ENCODE measurements at places on chromosomes 12 and 14. TPM values are rescaled to one million over a fixed set of nuclear protein-coding genes. Genes with fewer than 3 reads are reported as not detected.

DNA sequence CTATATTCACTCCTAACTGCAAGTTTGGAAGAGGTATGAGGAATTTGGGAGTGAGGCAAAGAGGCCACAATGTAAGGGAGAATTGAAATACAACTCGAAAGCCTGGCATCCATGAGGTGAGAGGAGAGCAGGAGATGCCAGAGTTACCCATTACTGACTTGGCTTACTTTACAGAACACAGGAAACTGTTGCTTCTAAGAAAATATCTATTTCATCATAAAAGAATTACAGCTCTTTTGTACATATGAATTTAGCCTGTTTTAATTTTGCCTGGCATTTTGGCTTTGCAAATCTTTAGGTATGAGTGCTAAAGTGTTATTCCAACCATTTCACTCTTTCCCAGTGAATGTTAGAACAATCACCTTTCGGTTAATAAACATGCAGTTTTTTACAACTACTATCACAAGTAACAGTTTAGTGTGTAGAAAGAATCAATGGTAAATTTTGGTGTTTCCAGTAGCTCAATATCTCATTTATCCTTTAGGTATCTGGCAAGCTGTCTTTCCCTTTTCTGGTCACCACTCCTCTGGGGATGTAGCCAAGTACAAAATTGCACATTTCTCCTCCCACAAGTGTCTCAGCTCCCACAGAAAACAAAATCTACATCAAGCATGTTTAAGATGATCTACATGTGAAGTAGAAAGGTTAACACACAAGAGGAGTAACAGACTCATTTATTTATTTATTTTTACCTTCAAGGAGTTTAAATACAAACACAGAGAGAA, 196.6 kb upstream of the DCN start:
- DNase-seq, result no peak

DNA sequence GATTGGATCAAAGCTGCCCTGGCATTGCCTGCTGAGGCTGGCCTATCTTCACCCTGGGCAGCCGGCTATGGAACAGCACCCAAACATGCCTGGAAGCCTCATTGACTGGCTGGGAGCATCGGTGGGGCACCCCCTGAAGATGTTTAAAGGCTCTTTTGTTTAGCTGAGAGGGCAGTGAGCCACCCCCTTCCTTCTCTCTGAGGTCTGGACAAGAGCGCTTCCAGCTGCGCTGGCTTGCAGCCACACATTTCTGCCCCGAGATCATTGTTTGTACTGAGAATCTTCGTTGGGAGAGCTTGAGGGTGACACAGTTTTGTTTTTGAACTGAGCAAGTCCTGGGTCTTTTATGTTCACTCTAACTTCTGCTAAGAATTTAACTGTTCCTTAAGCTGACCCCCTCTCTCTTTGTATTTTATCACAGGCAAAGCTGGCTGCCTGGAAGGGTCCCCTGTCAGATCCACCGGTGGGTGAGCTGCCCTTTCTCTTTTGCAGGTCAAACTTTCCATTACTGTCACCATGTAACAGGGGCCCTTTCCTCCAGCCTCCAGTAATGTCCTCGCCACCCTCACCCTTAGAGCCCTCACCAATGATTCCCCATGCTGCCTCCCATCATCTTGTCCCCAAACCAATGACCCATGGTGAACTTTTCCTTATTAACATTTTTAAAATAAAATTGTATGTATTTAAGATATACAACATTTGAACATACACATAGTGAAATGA, 212.2 kb downstream of the KIF26A start:
- DNase-seq, result no peak

- DNase-seq, result peak; percentile 46
Measured at GRCh38 chr14:43168371-43168925, 1338.6 kb downstream of the FSCB start.

- DNase-seq, result no peak
Measured at GRCh38 chr12:86669010-86669409, 412.8 kb upstream of the MGAT4C start.

DNA sequence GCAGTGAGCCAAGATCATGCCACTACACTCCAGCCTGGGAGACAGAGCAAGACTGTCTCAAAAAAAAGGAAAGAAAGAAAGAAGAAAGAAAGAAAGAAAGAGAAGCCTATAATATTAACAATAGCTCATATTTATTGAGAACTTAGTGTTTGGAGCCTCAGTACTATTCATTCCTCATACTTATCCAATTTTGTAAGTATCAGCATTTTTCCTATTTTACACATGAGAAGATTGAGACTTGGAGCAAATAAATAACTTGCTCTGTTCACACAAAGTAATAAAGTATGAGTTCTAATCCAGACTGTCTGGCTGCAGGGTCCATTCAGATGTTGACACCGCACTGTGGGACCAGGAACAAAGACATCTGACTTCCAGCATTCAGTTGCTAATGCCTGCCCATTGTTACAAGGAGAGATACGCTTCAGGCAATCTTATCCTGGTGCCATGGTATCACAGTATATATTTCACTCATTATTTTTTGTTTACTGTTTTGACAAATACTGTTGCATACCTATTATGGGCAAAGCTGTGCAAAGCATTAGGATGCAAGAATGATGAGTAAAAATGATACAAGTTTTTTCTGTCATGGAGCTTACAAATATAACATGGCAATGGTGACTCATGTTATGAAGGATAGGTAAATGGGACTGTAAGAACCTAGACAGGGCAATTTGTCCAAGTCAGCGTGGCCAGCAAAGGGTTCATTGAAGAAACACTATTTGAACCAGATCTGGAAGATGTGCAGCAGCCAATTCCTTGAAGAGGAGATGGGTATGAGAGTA, 21.4 kb upstream of the TMTC2 start:
- no peak for DNase-seq

DNA sequence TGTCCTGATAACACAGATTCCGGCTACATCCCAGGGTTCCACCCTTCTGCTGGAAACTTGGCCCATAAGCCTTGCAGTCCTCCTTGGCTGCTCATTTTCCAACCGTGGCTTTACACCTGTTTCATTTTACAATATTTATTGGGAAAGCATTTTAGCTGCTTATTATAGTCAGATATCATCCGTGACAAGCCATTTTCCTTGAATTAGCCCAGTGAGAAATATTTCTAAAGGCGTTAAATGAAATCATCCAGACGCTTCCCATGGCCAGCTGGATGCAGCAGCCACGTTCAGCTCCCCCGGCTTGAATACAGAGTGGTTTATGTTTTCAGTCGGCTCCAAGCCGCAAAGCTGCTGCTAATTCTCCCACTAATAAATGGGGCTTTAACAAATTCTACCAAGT, 245.0 kb upstream of the PELI2 start:
- DNase-seq, result no peak

- DNase-seq, result no peak
Measured at GRCh38 chr12:57859121-57859520, 12.6 kb upstream of the CTDSP2 start.

- peak; percentile 89 for DNase-seq
Measured at GRCh38 chr12:4273652-4274395, at the start of gene CCND2. Gene CCND2, plus strand, starts transcription at chr12:4273762. Its CDS starts 279 bp downstream, at chr12:4274041.

GRCh38 chr14:102811971-102812370, 34.7 kb downstream of the TRAF3 start:
- DNase-seq, result no peak

Gene ERP27
- total RNA-seq, result 1.0 TPM

Gene C1S
- 54.9 TPM for total RNA-seq

Gene PCED1B
- total RNA-seq, result 3.3 TPM

Measured in left colon (tissue), 2 donors.